Skin of body (tissue), 3 donors: ENCODE measurements at places on chromosomes 6 and 20. TPM values are rescaled to one million over a fixed set of nuclear protein-coding genes. Genes with fewer than 3 reads are reported as not detected.

The BANF2 gene
- not detected for total RNA-seq

The UBR2 gene
- 28.5 TPM for total RNA-seq

The JPH2 gene
- total RNA-seq, result 11.3 TPM

The NANP gene
- total RNA-seq, result 6.2 TPM

The C6orf141 gene
- total RNA-seq, result 7.5 TPM

The TRIM31 gene
- not detected for total RNA-seq

The ARG1 gene
- total RNA-seq, result 23.9 TPM

GRCh38 chr20:38453941-38454340, 18.7 kb upstream of the RALGAPB start:
- no peak for DNase-seq

DNA sequence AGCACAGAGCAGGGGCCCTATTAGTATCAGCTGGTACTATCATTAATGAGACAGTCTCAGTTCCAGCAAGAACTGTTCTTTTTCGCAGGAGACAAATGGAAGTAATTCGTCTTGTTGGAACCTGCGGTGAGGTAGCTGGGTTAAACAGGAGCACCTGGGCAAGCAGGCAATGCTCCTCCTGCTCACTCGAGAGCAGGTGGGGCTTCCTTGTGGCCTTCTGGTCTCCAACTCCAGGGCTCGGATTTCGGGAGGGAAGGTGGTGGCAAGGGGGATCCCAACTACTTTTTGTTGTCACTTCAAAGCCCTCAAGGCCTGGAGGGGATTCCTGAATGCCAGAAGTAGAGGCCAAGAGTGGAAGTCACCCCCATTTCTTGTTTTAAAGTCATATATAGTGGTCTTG, 1.3 kb upstream of the SPEF1 start:
- no peak for DNase-seq

- DNase-seq, result peak; percentile 12
Observed at GRCh38 chr6:7697820-7698623, 27.9 kb upstream of the BMP6 start.

DNA sequence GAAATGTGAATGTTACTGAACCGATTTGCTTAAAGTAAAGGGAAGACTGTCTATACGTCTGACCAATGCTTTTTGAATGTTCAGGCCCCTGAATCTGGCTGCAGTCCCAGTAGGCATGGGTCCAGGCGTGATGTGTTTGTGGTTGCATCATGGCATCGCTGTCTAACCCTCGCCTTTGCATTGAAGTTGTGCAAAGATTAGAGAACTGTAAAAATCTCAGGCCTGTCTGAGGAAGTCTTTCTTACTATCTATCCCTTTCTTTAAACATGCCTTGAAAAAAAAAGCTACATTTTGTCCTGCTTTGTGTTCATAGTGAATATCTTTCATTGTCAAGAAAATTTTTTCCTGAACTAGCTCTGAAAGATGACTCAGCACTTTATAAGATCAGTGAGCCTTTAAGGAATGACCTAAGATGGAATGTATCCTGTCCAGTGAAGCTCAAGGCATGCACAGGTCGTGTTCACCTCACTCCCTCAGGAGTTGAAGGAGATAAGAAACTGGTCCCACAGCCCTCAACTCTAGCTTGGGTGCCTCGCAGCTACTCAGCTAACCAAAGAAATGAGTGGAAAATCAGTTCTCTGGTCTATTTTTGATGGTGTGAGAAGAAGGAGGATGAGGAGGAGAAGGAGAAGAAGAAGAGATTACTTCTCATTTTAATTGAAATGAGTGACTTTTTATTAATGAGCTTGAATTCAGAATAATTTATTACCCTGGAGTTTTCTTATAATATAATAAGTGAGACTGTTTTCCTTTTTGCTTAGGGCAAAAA, 48.6 kb downstream of the TPD52L1 start:
- DNase-seq, result no peak

DNA sequence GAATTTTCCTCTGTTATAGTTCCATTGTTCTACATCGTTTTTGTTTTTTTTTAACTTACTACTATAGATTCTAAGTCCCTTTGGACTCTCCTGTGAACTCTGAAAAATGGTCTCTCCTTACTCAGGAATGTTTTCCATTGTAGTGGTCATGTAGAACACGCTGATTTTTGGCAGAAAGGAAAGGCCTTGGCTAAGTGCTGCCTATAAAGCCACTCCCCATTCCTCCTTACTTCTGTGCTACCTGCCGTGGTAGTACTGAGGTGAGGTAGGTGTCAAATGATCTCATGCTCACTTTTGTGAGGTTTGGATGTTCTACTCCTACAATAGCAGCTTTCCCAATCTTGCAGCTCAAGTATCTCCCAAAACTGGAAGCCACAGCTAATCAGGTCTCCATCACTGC, 270.7 kb downstream of the SLC35F1 start:
- no peak for DNase-seq

DNA sequence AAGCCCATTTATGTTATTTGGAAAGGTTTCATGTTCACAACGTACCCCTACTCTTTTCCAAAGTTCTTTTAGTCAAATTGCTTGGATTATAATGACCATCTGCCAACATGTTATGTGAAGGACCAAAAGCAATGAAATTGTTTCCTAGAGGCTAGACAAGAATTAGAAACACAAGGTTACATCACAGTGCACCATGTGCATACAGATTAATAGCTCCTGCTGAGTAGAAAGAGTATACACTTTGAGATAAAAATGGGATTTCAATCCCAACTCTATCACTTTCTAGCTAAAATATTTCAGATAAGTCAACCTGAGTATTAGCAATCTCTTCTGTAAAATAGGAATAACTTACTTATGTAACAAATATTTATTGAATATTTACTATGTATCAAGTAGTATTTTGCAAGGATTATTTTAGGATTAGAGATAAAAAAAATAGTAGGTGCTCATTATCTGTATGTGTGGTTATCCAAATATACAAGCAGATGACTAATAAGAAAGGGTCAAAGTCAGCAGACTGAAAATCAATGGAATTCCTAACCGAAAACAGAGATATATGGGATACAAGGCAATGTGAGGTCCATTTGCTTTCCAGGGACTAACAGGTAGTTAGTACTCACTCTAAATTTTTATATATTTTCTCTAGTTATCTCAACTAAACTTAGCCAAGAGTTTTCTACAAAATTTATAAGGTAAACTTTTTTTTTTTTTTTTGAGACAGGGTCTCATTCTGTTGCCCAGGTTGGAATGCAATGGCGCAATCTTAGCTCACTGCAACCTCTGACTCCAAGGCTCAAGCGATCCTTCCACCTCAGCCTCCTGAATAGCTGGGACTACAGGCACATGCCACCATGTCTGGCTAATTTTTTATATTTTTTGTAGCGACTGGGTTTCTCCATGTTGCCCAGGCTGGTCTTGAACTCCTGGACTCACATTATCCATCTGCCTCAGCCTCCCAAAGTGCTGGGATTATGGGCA, 127.7 kb downstream of the PDSS2 start:
- DNase-seq, result no peak

DNA sequence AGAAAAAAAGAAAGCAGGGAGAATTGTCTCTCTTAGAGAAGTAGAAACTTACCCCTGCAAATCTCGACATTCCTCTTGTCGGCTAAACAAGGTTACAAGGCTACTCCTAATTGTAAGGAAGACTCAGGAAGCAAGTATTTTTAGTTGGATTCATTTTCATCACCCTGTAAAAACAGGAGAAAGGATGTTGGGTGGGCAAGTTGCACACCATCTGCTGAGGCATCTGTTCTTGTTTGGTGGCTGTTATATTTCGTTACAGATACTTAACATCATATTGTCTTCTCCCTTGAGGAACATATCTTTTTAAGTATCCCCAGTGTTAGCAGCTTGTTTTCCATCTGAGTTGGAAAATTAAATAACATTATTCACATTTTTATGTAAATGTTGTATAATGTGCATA, 187.5 kb downstream of the PLCB4 start:
- DNase-seq, result peak; percentile 34

GRCh38 chr6:139904158-139904533, 529.7 kb upstream of the CITED2 start:
- DNase-seq, result no peak

- DNase-seq, result no peak
Observed at GRCh38 chr6:82783587-82784236, 281.9 kb downstream of the UBE3D start.
